ENCODE measurements at places on chromosomes 5 and 9. TPM values are rescaled to one million over a fixed set of nuclear protein-coding genes. Genes with fewer than 3 reads are reported as not detected.

DNA sequence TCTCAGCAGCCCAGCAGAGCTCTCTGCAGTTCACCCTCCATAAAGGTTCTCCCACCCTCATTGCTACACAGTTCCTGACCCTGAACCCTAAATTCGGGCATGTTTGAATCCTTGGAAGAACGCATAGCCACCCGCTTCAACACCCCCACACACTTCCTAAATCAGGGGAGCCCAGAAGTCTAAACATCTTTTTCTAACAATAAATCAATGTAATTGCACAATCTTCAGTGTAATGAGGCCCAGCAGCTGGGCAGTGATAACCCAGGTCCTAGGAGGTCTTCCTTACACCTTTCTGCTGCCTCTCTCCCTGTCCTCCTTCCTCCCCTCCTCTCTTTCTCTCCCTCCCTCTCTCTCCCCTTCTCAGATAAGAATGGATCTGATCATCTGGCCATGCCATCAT is 88.0 kb downstream of the IRX2 start:
- no peak for DNase-seq

DNA sequence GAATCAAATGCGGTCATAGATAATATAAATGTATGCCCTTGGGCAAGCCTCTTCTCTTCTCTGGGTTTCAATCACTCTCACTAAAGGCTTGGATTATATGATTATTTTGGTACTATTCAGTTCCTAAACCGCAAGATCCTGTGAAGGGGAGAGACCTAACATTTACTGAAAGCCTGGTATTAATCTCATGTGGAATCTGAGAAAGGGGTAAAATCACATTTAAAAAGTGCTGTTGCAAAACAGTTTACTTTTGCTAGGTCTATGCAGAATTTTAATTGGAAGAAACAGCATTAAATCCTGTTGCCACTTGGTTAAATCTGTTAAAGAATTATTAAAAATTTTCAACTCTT is 50.7 kb downstream of the SLC44A1 start:
- DNase-seq: no peak

- DNase-seq: no peak
Measured at GRCh38 chr5:61286446-61287132, 45.5 kb upstream of the ZSWIM6 start.

DNA sequence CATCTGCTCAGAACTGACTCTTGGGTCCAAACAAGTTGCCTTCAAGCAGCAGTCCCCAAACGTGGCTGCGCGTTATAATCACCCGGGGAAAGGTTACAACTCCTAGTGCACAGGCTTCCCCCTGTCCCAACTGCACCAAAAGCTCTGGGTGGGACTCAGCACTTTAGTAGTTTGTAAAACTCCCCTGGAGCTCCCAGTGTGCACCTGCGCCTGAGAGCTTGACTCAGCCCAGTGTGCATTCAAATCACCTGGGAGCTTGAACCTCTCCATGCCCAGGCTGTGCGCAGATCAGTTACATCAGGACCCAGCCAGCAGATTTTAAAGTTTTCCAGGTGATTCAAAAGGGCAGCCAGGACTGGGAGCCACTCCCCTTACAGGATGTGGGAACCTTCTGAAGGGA is 151.4 kb downstream of the COL23A1 start:
- no peak for DNase-seq

DNA sequence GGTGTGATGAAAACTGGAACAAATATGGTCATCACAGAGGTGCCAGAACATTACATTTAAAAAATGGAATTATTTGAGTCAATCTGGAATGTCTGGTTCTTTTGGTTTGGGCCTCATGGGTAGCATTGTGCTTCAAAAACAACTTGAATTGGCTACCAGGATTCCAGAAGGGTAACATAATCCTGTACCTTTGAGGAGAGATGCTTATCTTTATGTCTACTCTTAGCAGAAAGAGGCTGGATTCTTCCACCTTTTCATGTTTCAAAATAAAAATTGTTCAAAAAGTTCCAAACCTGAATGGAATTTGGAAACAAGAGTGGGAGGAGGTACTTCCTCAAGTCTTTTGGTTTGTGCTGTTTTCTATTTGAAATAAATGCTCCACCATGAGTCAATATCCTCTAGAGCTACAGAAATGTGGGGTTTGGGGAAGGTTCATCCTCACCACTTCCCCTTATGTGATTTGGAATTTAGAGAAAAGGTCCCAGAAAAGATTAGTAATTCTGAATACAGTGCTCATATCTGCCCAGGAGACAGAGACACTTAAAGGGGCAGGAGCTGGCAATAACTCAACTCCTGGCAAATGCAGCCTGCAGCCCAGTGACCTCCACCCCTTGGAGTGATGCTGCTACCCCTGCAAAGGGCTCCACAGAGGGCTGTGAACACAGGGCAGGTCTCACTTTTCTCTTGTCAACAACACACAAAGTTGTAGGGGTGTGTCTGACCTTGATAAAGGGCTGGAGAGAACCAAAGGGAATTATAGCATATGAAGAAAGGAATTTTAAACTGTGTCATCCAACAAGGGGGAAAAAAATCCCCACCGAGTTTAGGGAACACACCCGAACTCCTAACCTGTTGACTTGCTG is 272.8 kb downstream of the CWC27 start:
- DNase-seq: no peak

DNA sequence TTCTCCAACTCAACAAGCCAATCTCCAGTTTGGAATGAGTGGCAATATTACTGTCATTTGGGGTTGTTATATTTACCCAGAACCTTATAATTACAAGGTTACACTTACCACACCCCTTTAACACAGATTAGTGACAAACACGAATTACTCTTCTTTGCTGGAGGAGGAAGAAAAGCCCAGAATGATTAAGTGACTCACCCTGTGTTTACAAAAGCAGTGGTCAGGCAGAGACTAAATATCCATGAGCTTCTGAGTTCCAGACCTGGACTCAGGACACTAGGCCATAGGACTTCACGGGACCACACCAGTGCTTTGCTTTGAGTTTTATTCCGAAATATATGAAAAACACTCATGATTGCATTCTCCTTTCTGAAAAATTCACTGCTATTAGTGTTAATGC is 370.8 kb downstream of the TLE1 start:
- no peak for DNase-seq

GRCh38 chr5:48192-48591 is 43.8 kb upstream of the PLEKHG4B start:
- DNase-seq: no peak

- no peak for DNase-seq
Measured at GRCh38 chr9:85742597-85742936, 813 bp upstream of the AGTPBP1 start.

- no peak for DNase-seq
Measured at GRCh38 chr5:43620944-43621505, 18.0 kb downstream of the NNT start.

- no peak for DNase-seq
Measured at GRCh38 chr9:125634040-125634717, 72.8 kb downstream of the MAPKAP1 start.

DNA sequence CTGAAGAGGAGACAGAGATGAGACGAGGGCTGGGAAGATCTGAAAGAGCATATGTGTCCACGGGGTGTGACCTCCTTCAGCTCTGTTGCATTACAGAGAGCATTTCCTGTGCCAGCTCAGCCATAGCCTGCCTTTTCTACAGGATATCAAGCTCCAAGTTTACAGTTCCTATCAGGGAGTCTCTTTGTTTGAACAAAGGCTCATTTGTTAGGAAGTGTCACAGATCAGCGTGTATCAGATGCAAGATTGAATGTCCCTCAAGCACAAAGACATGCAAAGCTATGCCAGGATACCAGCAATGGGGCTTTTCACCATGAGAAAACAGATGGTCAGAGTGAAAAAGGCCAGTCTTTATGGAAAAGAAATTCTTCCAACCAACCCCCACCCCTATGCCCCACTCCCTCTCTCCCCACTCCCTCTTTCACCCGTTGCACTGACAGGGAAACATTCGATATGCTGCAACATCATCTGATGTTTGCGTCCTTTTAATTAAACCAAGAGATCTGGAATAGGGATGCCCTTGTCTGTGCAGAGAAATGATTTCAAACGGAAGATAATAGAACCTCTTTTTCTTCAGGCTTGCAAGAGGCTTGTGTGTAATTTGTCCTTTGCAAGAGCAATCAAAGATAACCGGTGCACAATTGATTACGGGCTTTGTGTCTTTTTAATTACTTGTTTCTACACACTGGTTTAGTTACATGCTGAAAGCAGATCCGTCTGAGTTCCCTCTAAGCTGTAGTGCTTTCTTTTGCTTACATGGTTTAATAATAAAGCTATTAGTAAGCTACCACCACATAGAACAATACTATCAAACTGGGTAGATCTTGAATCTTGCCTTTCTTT is 263.1 kb upstream of the RGMB start:
- peak; percentile 77 for DNase-seq

DNA sequence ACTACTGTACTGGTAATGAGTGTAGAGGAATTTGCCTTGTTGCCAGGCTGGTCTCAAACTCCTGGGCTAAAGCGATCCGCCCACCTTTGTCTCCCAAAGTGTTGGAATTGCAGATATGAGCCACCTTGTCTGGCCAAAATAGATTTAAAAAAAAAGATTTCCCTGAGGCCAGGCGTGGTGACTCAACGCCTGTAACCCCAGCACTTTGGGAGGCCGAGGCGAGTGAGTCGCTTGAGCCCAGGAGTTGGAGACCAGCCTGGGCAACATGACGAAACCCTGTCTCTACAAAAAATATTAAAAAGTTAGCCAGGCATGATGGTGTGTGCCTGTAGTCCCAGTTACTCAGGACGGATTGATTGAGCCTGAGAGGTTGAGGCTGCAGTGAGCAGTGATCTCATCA is 62.5 kb downstream of the IPO11 start:
- no peak for DNase-seq

DNA sequence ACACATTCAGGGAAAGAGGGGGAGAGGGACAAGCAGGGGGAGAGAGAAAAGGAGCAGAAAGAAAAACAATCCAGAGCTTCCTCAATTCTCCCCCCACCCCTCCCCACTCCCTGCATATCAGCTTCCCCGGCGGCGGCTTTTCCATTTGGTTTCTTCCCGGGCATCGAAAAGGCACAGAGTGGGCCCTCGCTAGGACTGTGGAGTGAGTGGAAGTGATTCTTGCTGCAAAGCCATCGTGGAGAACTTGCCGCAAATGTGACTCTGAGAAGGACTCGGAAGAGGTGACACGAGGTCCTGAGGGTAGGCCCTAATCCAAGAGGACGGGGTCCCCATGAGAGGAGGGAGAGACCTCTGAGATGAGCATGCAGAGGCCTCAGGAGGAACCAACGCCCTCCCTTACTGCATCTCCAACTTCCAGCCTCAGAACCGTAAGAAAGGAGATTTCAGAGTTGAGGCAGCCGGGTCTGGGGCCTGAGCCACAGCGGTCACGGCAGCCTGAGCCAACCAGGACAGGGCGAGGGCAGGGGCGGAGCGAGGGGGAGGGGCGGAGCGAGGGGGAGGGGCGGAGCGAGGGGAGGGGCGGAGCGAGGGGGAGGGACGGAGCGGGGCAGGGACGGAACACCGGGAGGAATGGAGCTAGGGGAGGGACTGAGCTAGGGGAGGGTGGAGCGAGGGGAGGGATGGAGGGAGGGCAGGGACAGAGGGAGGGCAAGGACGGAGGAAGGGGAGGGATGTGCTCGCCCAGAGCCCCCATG is 21.2 kb upstream of the SARDH start:
- DNase-seq: peak; percentile 7

Gene IFNA13
- total RNA-seq: not detected

Gene DCTN4
- 47.8 TPM for total RNA-seq

Gene IFNK
- total RNA-seq: not detected

Gene SWI5
- 33.3 TPM for total RNA-seq

Gene SLC34A1
- total RNA-seq: not detected

Gene RFESD
- 1.2 TPM for total RNA-seq

Gene CDC42SE2
- total RNA-seq: 33.7 TPM
